ENCODE measurements at places on chromosomes 12 and 14.

DNA sequence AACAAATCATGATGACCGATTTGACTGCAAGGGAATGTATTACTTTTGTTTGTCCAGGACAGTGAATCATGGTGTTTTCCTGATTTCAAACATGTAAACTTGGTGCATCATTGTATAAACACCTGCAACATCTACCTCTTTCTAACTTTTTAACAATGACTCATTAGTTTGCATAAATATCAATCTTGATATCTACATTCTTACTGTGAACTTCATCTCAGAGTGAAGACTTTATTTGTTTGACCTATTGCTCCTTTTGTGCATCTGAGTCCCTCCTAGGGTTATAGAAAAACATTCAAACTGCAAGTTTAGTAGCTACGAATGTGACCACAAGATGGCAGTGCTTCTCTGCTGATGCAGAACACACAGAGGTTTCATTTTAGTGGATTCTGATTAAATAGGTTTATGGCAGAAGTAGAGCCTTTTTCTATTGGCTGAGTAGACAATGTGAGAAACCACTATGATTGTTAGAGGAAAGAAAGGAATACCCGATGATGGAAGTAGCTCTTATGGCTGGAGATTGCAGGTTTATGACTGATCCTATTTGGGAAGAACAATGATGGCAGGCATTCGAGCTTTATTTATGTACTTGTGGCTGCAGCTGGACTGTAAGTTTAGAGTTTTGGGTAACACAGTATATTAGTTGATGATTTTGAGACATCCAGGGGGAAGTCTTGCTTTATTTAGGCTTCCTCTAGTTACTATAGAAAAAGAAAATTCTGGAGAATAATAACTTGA lies 244.2 kb upstream of the OR4E1 start:
- DNase-seq = peak; percentile 51

GRCh38 chr12:104873374-104873773 lies 84.7 kb downstream of the SLC41A2 start:
- no peak for DNase-seq

- no peak for DNase-seq
Observed at GRCh38 chr14:24334431-24335291, at the start of gene ADCY4. Gene ADCY4, minus strand, starts transcription at chr14:24335071. Its CDS starts 419 bp downstream, at chr14:24334652.

DNA sequence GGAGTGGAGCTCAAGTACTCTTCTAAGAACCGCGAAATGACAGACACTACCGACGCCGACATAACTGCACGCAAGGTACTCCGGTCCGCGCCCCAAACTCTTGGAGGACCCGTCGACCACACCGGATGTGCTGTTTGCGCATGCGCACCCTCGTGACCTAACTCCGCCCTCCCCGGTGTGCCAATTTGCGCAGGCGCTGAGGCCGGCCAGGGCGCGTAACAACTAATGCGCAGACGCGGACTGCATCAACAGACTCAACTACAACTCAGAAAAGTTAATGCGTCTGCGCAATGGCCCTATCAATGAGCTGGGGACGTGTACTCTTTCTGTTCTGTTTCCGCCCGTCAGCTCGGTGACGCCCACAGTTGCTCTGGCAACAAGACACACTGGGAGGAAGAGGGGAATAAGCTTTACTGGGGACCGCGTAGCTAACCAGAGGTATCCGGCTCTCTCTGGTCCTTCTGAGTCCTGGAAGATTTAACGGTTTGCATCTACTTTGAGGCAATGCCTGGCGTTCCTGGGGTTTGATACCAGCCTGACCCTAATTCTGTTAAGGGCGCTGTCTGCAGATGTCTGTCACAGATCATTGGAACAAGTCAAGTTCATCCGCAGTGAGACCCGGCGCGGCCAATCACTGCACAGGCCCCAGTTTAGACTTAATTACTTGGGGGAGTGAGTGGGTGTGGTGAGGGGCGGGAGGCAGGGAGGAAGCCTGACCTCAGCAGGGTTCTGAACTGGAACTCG lies at the start of gene DAD1:
TSS of gene DAD1 (minus strand) at position 129 of the 744 bp plus-strand sequence. CDS start at position 62, 67 bp downstream.
- peak; percentile 100 for DNase-seq

DNA sequence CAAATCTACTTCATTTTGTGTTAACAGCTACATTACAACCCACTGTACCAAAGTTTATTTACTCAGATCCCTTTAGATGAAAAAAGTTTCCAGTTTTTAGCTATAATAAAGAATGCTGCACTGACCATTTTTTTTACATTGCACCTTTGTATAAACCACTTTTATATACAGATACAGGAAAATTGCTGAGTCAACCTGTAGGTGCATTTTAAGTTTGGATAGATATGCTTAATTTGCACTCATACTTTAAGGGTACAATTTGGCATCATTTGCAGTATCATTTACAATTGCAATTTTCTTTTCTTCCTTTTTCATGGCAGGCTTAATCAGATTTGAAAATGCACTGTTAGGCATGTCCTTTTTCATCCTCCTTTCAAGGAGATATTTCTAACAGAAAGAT lies 257.8 kb upstream of the LMO3 start:
- DNase-seq = no peak

DNA sequence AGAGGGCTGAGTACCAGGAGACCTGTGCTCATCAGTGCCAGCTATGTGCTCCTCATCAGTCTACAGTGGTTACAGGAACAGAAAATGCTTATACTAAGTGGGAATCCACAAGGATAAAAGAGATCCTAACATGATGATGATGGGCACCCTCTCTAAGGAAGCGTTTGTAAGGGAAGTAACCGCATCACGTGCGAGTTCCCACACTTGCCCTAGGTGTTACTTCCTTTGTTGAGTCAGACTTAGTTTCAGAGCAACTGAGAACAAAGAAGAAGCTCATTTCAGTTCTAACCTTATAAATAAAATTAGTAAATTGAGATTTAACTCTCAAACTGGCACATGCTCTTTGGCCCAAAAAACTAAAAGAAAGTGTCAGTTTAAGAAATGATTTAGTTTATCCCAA lies 956.4 kb upstream of the TMEM132C start:
- peak; percentile 5 for DNase-seq

- no peak for DNase-seq
Observed at GRCh38 chr12:57610554-57611107, 604 bp upstream of the ARHGEF25 start.

GRCh38 chr12:99847936-99848335 lies 136.8 kb downstream of the ANKS1B start:
- peak; percentile 37 for DNase-seq

GRCh38 chr12:16261944-16262475 lies 15.5 kb downstream of the SLC15A5 start:
- no peak for DNase-seq

GRCh38 chr12:26696613-26697092 lies 136.3 kb downstream of the ITPR2 start:
- no peak for DNase-seq
